GM12878 (cell line): ENCODE measurements at places on chromosomes 2 and 18.

GRCh38 chr2:30577151-30577550 lies 130.1 kb downstream of the LCLAT1 start:
- no peak for DNase-seq

DNA sequence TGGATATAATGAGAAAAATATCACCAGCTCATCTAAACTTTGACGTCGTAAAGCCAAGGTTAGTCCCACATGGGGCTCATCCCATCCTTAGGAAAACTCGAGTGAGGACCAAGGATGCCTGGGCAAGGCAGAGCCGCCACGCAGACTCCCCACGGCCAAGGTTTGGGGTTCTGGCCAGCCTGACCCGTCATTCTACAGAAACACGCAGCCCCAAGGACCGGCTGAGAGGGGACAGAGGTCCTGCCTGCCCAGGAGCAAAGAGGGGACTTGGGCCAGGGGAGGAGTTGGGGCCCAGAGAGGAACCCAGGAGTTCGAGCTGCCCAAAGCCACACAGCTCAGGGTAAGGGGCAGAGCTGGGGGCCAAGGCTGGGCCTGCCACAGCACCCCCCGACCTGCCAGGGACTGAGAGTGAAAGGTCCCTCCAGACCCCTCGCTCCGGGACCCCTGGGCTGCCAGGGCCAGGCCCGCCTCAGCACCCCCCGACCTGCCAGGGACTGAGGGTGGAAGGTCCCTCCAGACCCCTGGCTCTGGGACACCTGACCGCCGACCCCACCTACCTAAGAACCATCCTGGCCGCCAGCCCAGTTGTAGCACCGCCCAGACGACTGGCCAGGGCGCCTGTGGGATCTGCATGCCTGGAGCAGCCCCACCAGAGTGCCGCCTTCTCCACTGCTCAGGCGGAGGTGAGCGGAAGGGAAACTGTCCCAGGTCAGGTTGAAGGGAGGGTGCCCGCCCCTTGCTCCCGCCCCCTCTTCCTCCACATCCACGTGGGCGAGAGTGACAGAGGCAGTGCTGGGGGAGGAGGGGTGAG lies at the start of gene PDCD1:
Gene PDCD1, minus strand, starts transcription at position 689 of the 811 bp plus-strand sequence. Its CDS starts 56 bp downstream, at position 633.
- DNase-seq: no peak

DNA sequence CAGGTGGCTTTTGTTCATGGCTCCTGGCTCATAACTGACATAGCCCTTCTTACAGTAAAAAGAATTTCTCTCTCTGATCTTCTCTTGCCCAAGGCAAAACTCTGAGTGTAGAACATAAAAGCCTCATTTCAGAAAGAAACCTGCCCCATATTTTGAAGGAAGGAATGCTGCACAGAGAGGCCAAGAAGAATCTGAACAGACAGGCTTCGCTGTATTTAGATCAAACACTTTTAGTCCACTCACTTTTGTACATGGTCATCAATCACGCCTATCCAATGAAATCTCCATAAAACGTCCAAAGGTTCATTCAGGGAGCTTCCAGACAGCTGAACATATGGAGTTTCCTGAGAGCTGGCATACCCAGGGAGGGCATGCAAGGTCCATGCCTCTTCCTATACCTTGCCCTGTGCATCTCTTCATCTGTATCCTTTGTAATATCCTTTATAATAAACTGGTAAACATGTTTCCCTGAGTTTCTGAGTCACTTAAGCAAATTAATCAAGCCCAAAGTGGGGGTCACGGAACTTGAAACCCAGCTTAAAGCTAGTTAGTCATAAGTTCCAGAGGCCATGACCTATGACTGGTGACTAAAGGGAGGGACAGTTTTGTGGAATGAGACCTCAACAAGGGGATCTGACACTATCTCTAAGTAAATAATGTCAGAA lies 62.5 kb upstream of the TMEM247 start:
- DNase-seq: no peak

- no peak for DNase-seq
Observed at GRCh38 chr18:22285361-22286140, 116.2 kb downstream of the GATA6 start.

- DNase-seq: no peak
Observed at GRCh38 chr2:217431577-217432269, 571.1 kb downstream of the TNS1 start.

DNA sequence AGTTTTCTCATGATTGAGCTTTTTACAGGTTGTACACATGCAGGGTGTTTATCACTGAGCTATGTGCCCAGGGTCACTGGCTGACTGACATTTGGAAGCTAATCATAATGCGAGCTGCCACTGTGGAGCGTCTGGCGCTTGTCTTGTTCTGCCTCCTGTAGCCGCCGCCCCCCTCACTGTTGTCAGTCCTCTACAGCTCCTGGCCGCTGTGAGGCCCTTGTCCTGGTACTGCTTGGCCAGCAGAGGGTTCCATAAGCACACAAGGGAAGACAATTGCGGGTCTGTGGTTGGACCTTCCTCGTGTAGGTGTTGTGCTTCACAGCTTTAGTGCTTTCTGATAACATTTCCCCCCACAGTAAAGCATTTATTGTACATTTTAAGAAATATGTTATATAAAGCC lies 105.6 kb upstream of the LDLRAD4 start:
- DNase-seq: no peak

GRCh38 chr18:59072727-59073421 lies 66.8 kb upstream of the SEC11C start:
- no peak for DNase-seq

DNA sequence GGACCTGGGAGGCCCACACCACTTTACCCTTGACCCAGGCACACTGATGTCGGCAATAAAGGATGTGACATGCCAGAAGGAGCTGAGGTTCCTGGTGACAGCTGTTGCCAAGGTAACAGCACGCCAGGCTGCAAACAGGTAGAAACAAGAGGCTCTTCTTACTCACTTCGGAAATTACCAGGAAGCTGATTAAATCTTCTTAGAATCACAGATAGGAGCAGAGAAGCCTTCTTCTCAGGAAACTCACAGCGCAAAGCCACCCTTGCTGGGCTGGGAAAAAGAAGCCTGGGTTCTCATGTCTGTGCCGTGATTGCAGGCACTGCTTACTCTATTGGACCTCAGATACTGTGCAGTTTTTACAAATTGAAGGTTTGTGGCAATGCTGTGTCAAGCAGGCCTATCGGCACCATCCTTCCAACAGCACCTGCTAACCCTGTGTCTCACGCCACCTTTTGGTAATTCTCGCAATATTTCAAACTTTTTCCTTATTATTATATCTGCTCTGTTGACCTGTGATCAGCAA lies 61.0 kb upstream of the TAF1B start:
- DNase-seq: no peak

DNA sequence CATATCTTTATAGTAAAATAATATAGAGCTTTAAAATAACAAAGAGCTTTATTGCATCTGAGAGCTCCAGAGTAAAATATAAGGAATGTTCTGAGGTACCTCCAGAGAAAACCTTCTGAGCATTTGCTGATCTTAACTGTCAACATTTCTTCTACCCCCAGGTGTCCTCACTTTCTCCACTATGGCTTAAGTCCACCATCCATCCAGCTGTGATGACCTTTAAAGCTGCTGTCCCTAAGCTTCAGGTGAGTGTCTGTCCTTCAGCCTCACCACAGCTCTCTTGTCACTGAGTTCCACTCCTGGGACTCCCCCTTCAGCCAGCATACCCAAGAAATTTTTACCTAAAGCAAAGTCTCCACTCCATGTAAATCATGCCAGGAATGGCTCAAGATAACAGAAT lies 137.9 kb downstream of the MYO5B start:
- DNase-seq: no peak

DNA sequence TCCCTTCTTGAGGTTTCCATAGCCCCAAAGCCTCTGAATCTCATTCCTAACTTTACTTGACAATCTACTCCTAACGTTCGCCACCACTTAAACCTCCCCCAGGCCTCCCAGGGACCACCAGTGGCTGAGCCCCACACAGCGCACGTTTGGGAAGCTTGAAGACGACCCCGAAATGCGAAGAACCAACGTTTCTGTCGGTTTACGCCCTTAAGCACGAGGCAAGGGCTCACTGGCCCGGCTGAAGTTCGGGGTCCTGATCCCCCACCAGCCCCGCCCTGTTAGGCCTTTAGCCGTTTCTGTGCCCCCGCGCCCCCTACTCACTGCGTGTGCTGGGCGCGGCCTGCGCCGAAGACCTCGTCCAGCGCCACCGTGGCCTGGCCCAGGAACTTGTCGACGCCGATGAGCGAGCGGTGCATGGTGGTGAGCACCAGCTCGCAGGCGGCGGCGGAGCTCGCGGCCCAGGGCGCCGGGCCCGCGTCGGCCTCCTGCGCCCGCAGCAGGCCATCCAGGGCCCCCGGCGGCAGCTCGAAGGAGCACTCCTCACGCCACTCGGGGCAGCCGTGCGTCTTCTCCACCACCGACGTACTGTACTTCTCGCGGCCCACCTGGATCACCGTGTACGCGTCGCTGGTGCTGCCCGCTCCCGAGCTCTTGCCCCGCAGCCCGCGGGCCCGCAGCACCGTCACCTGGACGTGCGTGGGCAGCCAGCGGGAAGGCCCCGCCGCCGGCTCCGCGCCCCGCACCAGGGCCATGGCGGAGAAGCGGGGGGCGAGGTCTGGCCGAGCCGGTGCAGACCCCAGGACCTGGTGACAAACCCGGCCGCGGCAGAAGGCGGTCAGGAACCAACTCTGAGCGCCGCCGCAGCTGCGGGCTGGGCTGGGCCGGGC lies 479 bp downstream of the RAB11FIP5 start:
- no peak for DNase-seq

GRCh38 chr2:237315170-237315828 lies 98.7 kb downstream of the COL6A3 start:
- DNase-seq: no peak

DNA sequence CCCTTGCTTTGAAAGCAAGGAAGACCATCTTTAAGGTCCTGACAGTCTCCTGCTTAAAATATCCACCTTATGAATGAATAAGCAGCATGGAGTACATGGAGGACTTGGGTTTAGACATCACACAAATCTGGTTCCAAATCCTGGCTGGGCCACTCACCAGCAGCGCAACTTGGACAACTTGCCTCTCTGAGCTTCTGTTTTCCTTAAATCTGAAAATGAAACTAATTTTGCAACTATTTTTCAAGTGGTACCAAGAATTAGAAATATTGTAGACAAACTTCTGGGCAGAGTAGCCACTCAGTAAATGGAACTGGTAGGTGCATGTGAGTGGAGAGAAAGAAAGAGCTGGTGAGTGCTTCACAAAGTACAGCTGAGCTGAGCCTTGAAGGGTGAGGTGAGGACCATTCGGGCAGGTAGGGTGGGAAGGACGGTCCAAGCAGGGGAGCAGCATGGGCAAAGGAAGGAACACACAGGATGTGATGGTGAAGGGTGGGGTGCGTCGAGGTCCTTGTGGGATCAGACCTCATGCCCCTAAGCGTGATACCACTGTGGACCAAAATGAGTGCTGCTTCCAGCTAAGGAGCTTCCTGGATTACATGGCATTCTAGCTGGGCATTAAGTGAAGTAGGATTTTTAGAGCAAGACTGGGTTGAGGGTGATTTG lies 14.4 kb upstream of the TET3 start:
- DNase-seq: no peak

- no peak for DNase-seq
Observed at GRCh38 chr2:54483426-54483825, 27.3 kb downstream of the SPTBN1 start.

- DNase-seq: no peak
Observed at GRCh38 chr2:19982268-19982667, 7.6 kb downstream of the WDR35 start.

- DNase-seq: no peak
Observed at GRCh38 chr2:84942166-84942565, 28.8 kb upstream of the KCMF1 start.

GRCh38 chr18:78953566-78953965 lies 26.1 kb upstream of the SALL3 start:
- no peak for DNase-seq

DNA sequence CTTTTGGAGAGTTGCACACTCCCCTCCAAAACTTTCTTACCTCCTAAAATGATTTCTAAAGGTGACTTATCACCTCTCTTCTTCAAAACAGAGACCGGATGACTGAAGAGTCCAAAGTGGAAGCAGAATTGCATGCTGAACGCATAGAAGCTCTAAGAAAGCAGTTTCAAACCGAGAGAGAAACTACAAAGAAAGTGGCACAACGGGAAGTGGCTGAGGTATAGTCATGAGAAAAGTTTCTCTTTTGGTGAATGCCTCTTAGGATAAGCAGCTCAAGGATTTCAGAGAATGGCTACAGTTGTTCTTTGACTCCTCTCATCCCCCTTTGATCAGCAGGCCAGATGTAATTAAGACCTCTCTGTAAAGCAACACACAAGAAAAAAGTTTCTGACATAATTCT lies 73.6 kb downstream of the GTF3C3 start:
- no peak for DNase-seq

GRCh38 chr2:235070063-235070706 lies 118.4 kb downstream of the SH3BP4 start:
- DNase-seq: no peak

DNA sequence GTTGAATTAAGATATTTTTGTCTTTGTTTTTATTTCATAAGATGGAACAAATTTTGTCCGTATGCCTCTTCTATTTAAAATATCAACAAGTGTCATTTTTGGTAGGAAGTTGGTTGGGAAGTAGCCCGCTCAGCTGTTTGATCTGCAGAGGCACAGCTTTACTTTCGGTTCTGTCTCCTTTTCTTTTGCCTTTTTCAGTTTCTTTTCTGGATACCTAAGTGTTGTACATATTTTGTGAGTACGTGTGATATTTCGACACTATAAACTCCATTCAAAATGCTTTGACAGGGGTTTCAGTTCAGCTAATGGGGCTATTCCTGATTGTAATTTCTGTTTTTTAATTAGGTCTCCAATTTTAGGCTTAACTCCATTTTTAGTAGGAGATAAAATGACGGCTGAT lies 1785.0 kb upstream of the LRRTM1 start:
- DNase-seq: no peak

DNA sequence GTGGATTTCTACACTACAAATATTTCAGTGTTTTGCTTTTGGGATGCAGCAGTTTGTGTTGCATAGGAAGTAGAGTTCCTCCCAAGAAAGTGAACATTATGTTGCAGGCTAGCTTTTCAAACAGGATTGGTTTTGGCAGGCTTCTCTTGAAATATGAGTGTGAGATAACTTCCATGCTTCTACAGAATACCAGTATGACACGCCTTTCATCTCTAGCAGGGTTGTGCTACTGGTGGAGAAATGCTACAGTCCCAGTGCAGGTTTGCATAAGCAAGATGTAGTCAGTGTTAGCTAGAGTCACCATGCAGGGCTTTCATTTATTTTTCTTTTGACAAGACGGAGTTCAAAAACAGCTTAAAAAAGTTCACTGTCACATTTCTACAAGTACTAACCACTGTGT lies 17.1 kb upstream of the CAVIN2 start:
- DNase-seq: no peak

- DNase-seq: no peak
Observed at GRCh38 chr2:186515376-186515775, 29.3 kb downstream of the ZC3H15 start.

- no peak for DNase-seq
Observed at GRCh38 chr2:163752267-163752666, 16.5 kb upstream of the FIGN start.
